CD4-positive, alpha-beta T cell treated with Interleukin-21 for 1 hour (primary cell): ENCODE measurements at places on chromosomes 16 and 17.

GRCh38 chr16:88702371-88703210 is 3.6 kb downstream of the RNF166 start:
- no peak for DNase-seq

DNA sequence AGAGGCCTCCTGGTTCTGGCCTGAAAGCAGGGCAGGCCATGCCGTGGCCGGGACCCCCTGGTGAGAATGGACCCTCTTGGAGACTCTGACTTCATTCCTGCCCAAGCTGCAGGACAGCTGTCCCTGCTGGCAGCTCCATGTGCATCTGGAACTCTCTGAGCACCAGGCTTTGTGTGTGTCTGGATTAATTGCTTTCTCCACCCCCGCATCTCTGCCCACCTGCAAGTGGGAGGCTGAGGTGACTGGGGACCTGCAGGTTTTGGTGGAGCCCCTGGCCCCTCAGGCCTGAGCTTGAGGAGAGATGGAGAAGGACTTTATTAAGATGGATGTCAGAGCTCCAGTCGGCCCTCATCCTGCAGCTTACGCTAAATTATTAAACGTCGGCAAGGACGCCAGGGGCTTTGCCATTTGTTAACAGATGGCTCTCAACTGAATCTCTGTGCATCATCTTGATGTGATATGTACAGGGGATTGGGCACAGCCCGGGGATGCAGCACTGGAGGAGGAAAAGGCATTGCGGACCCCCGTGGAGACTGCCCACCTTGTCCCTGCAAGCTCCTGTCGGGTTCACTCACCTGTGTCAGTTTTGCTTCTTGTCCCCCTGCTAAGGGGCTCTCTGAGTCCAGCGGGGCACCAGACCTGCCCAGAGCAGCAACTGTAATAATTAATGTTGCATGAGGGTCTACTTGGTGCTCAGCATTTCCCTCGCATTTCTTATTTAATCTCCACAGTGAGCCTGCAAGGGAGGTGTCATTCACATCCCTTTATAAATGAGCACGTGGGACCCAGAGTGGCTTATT is 154.1 kb upstream of the RPL38 start:
- DNase-seq, result no peak

DNA sequence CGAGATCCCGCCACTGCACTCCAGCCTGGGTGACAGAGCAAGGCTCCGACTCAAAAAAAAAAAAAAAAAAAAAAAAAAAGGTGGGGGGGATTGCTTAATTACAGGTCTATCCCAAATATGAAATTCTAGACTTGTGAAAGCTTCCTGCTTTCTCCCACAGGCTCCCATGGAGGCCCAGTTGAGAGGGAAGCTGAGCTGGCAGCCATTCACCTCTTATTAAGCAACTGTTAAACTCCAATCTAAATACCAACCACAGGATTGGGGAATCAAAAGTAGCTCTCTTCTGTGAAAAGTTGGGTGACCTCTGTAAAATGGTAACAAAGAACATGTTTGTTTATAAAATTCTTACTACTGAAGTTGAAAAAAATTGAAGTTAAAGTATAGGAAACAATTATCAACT is 45.8 kb upstream of the STAC2 start:
- no peak for DNase-seq

DNA sequence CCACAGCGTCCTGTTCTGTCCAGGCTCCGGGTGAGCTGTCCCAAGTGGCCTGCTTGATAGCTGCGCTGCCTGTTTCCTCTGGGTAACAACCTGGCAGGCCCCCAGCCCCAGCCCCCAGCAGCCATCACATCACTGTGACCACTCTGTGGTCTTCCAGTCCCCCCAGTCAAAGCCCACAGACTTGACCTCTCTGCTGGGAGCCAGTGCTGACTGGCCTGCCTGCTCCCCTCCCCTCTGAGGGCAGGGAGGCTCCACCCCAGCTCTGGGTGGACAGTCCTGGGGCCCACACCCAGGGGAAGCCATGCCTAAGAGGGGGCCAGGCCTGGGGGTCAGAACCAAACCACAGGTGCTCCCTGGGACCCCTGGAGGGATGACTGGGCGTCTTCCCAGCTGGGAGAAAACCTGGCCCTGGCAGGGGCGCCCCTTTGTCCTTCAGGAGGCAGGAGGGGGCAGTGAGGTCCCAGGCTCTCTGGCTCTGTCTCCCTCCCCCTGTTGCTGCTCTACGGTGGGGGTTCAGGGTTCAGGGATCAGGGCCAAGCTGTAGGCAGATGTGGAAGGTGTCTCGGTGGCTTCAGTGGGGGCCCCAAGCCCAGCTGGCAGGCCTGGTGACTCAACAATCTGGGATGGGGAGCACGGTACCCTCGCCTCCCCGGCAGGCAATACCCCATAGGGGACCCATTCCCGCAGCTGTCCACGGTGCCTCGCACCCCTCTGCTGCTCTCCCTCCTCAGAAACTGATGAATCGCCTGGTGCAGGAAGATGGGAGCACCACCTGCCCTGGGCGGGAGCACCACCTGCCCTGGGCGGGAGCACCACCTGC is 1.8 kb upstream of the SLC16A3 start:
- no peak for DNase-seq

- no peak for DNase-seq
Measured at GRCh38 chr17:29968271-29968670, 26.8 kb downstream of the EFCAB5 start.

- no peak for DNase-seq
Measured at GRCh38 chr17:44801880-44802279, 28.2 kb downstream of the GJC1 start.

DNA sequence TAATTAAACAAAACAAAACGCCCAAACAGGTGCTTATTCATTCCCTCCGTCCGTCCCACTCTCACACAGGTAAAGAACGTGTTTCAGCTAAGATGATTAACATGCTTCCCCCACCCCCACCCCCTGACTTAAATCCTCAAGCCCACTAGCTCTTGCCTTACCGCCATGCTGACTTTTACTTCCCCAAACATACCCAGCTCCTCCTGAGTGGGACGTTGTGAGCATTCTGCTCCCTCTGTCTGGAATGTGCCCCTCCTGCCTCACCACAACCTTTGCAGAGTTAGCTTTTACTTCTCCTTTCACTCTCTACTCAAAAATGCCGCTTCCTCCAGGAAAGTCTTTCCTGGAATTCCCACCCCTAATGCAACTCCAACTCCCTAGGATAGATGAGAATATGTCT is 774.0 kb upstream of the RBFOX1 start:
- no peak for DNase-seq

DNA sequence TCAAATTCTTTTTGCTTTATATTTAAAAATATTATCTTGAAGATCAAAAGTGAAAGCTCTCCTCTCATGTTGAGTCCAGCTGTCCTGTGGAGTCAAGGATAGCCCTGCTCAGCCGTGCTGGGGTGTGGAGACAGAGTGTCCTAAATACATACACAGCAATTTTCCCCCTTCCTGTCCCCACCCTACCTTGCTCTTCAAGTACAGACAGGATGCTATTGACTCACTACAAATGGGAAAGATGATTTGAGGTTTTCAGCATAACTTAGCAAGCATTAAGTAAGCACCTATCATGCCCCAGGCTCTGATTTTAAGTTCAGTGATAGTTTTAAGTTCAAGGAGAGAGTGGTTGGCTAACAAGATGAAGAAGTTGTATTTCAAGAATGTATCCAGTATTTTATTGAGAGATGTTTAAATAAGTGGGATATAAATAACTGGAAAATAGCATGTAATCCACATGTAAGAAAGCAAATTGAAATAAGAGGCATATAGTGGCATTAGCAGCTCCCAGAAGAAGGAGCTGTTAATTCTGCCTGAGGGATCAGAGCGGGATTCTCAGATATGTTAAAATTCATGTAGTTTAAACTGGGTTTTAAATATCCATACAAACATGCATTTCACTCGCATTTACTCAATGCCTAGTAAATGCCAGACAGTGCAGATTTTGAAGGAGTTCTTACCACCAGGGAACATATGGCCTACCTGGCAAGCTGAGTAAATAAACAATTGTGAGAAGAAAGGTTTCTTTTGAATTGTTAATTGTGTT is 183.5 kb upstream of the ANKFN1 start:
- DNase-seq, result no peak

GRCh38 chr17:66414561-66415175 is 112.3 kb downstream of the PRKCA start:
- no peak for DNase-seq

DNA sequence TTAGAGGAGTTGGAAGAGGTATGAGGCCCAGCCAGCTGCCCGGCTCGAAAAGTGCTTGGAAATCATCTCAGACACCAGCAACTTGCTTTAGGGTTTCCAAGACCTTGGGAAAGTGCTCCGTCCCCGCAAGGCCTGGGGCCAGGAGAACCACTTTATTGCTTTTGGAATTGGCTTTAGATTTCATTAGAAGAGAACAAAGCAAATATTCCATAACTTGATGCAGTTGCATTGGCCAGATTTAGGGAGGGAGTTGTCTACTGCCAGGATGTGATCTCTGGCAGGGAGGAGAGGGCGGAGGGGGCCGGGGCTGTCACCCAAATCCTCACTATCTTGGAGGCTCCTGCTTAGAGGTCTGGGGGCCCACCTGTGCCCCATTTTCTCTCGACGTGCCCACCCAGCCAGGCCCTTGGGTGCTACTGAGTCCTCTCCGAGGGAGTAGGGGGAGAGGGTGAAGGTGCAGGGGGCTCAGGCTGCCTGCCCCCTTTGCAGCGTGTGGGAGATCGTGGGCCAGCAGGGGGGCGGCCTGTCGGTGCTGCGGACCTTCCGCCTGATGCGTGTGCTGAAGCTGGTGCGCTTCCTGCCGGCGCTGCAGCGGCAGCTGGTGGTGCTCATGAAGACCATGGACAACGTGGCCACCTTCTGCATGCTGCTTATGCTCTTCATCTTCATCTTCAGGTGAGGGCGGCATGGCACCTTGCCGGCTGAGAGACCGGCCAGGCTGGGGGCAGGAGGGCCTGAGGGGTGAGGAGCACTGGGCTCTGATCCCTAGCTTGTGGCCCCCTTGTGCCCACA is 30.6 kb downstream of the CACNA1G start:
- no peak for DNase-seq

- DNase-seq, result peak; percentile 38
Measured at GRCh38 chr17:35210741-35211140, 16.5 kb upstream of the SLC35G3 start.

DNA sequence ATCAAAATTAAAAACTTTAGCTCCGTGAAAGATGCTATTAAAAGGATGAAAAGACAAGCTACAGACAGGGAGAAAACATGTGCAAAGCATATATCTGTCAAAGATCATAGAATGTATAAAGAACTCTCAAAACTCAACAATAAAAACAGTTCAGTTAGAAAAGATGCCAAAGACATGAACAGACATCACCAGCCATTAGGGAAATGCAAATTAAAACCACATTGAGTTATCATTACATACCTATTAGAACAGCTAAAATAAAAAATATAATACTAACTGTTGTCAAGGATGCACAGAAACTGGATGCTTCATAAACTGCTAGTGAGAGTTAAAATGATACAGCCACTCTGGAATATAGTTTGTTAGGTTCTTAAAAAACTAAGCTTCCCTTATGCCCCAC is 58.8 kb downstream of the NFATC3 start:
- no peak for DNase-seq

DNA sequence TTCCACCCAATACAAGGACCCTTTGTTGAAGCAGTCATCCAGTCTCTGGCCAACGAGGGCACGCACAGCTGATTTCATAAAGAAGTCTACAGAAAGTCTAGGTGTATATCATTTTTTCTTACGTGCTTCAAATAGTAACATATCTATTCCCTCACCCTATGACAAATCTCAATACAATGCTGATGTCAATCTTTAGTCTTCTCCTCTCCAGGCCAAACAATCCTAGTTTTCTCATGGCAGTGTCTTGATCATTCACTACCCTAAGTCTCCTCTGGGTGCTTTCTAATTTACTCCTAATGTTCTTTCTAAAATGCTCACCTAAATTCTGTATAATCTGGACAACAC is 92.6 kb downstream of the CACNG1 start:
- DNase-seq, result no peak

DNA sequence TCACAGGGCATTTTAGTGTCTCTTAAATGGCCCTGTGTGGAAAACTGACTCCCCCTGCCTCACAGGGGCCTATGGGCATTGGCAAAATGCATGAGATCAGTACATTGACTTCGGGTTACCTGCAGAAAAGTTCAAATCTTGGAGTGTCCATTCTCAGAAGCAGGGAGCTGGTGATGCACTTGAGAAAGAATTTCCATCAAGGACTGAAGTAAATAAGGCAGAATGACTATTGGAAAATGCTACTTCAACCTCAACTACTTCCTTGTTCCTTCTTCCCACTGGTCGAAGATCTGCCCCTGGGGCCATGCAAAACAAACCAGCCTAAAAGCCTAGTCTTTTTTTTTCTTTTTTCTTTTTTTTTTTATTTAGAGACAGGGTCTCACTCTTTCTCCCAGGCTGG is 13.8 kb upstream of the GSDMA start:
- DNase-seq, result no peak

GRCh38 chr17:5629128-5629527 is 44.8 kb upstream of the NLRP1 start:
- no peak for DNase-seq

- no peak for DNase-seq
Measured at GRCh38 chr16:67694611-67695010, 24.5 kb downstream of the GFOD2 start.

- no peak for DNase-seq
Measured at GRCh38 chr16:56833243-56833970, 31.6 kb upstream of the SLC12A3 start.

- DNase-seq, result no peak
Measured at GRCh38 chr16:75058806-75059205, 57.8 kb downstream of the LDHD start.

GRCh38 chr17:43092901-43093300 is 32.3 kb downstream of the BRCA1 start:
- DNase-seq, result no peak

DNA sequence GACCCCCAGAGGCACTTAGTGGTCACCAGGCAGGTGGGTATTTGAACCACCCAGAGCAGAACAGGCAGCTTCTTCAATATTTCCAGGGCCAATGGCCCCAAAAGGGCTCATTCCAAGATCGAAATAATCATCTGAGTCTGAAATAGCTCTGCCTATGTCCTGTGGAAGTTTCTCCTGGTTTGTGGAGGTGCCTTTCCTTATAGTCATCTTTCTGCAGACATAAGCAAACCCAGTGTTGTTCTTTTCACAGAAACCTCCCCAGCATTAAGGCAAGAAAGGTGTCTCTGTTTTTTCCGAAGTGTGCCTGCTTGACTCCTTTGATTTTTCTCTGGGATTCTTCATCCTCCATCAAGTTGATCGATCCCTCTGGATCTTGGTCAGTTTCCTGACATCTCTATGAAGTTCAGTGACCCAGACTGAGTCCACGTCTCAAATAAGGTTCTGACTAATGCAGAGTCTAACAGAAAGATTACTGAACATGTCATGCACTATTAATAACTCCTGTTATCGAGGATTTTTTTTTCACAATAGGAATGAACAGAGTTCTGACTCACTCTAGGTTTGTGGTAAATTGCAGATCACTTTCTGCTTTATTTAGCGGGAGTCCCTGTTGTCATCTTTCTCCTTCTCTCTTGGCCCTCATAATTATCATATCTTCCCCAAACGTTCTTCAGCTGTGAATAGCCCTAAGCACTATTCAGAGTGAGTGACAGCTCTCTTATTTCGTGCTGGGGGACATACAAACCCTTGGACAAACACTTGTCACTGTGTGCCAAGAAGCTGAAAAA is 1.5 kb downstream of the LRRC3C start:
- no peak for DNase-seq
